Upper lobe of left lung (tissue), 6 donors: ENCODE measurements at places on chromosomes 5 and 9.

DNA sequence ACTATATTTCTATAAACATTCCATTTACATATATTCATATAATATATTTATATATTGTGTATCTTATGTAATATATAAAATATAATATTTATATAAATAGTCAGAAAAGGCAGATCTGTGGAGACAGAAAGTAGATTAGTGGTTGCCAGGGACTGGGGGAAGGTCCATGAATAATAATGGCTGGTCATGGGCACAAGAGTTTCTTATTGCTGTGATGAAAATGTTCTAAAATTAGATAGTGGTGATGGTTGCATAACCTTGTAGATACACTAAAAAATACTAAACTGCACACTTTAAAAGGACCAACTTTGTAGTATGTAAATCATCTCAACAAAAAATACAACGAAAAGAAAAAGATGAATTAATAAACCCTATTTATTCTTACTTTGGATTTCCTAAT is 47.3 kb downstream of the NUP155 start:
- no peak for DNase-seq

GRCh38 chr9:111305914-111306313 is 24.1 kb downstream of the OR2K2 start:
- DNase-seq = no peak

DNA sequence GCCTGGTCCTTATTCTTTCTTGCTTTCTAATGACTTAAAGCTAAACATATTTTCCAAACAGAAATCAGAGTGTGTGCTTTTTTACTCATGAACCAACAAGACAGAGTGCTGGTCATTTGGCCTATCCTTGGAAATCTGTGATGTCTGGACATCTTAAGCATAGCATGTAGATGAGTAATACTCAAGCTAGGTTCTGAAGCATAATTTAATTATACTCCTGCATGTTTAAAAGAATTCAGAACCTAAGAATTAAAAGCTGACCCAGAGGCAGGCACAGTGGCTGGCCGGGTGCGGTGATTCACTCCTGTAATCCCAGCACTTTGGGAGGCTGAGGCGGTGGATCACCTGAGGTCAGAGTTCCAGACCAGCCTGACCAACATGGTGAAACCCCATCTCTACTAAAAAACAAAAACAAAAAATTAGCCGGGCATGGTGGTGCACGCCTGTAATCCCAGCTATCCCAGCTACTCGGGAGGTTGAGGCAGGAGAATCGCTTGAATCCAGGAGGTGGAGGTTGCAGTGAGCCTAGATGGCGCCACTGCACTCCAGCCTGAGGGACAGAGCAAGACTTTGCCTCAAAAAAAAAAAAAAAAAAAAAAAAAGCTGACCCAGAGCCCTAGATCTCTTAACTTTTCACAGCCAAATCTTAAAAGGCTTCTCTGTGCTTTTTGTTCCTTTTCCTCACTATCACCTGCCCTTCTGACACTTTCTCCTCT is 16.2 kb upstream of the TJP2 start:
- no peak for DNase-seq

GRCh38 chr5:137565450-137565849 is 66.3 kb upstream of the SPOCK1 start:
- no peak for DNase-seq
